ENCODE measurements at places on chromosomes 13 and 19. TPM values are rescaled to one million over a fixed set of nuclear protein-coding genes. Genes with fewer than 3 reads are reported as not detected.

DNA sequence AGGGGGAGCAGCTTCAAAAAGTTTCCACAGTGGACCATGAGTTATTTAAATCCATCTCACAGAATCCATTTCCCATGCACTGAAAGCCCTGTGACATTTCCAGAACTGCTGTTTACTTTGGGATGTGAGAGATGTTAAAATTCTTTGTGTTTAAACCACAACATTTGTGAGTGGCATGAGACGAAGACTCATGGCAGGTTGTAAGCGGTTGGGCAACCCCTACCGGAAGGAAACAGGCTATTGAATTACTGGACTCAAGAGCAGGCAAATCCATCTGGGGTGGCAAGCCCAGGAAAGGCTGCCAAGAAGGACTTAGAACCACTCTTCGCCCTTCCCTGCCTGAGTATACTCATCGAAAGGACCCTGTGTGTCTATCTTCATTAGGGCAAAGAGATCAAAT, 22.3 kb upstream of the CLDN10 start:
- no peak for DNase-seq

- no peak for DNase-seq
Measured at GRCh38 chr19:2276429-2276986, 5.5 kb downstream of the PEAK3 start.

GRCh38 chr13:109344552-109345157, 441.7 kb downstream of the IRS2 start:
- no peak for DNase-seq

DNA sequence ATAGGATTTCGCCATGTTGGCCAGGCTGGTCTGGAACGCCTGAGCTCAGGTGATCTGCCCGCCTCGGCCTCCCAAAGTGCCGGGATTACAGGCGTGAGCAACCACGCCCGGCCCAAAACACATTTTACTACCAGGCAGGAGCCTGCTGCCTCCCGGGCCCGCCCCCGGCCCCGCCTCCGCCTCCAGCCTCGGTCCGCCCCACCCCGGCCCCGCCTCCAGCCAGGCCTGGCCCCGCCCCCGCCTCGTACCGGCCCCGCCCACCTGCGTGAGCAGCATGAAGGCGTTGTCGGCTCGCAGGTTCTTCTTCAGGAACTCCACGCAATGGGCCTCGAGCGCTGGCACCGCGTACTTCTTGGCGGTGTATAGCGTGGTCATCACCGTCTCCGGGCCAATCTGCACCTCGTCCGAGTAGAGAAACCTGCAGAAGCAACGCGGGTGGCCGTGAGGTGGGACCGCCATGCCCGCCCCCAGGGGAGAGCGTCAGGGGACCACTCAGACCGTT, 22.7 kb downstream of the BTBD2 start:
- DNase-seq = no peak

GRCh38 chr13:69450245-69450644, 657.4 kb upstream of the ATXN8OS start:
- no peak for DNase-seq

- no peak for DNase-seq
Measured at GRCh38 chr19:28988066-28988465, 224.9 kb downstream of the UQCRFS1 start.

DNA sequence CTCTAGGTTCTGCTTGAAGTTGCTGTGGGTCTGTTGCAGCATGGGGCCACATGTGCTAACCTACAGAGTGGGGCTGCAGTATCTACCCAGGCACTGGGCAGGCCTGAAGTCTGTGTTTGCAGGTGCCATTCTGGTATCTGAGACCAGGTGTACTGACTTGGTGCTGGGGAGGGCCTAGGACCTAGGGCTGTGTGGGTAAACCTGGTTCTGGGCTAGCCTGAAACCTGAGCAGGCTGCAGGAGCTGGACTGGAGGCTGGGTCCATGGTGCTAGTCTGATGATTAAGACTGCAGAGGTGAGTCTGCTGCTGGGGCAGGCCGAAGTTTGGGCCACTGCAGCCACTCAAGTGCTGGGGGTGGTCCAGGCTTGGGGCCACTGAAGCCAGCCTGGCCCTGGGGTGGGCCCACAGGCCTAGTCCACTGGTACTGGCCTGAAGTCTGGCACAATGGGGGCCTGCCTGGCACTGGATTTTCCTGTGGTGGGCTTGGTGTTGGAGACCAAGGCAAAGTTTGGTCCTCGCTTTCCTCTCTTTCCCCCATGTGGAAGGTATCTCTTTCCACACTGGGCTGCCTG, 310.6 kb downstream of the NDFIP2 start:
- DNase-seq = no peak

FSD1 gene
- 3.6 TPM for total RNA-seq

VSIG10L gene
- total RNA-seq = 0.70 TPM

IZUMO4 gene
- total RNA-seq = 19.7 TPM

DLL3 gene
- 0.16 TPM for total RNA-seq
